Spleen (tissue), 13 donors: ENCODE measurements at places on chromosomes 3 and 15. TPM values are rescaled to one million over a fixed set of nuclear protein-coding genes. Genes with fewer than 3 reads are reported as not detected.
A peak's percentile ranks its signal among the peaks of the same experiment; 100 is the strongest.

Gene ATP8B4
- 34.9 TPM for total RNA-seq

DNA sequence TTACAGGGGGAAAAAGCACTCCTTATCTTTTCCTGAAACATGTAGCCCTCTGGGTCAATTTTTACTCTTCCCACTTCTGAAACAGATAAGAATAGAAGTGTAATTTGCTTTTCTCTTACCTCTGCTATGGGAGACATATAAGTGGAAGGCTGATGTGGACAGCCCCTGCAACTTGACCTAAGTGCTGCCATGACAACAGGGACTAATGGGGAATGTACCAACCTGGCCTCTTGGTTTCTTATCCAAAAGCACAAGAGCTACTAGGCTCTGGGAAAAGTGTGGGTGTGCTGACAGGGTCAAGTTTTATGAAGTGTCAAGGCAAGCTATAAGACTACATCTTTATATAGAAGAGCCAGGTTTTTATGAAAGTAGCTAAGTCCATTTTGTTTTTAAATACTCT lies 1246.5 kb downstream of the OTOL1 start:
- no peaks in the 10 kb centered on the region for H3K36me3 ChIP-seq
- no peaks in the 10 kb centered on the region for H3K4me1 ChIP-seq
- no peaks in the 10 kb centered on the region for H3K27me3 ChIP-seq
- H3K27ac ChIP-seq: no peak overlapping the region

DNA sequence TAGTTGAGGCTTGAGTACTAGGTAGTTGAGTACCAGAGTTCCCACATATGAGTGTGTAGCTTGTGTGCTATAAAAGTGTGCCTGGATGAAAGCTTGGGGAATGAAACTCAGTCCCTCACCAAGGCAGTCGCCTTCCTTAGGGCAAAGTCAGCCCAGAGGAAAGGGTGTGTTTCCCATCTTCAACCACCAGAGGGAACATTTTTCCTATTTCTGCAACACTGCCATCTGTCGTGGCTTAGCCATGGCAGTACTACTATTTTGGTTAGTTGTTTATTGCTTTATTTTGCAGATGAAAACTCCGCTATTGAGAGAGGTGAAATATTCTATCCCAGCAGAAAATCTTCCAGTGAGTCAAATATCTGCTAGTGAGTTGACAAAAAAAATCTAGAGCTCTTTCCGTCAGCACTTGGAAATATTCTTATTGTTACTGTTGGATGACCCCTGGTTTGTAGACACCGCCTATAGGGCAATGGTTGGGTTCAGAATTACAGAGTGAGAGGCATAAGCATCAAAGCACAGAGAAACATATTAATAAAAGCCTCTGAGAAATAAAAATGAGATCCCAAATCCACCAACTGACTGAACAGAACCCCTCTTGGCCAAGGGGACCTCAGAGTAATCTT lies 239.9 kb downstream of the CPNE4 start:
- no peak for DNase-seq
- no peaks in the 10 kb centered on the region for H3K36me3 ChIP-seq

DNA sequence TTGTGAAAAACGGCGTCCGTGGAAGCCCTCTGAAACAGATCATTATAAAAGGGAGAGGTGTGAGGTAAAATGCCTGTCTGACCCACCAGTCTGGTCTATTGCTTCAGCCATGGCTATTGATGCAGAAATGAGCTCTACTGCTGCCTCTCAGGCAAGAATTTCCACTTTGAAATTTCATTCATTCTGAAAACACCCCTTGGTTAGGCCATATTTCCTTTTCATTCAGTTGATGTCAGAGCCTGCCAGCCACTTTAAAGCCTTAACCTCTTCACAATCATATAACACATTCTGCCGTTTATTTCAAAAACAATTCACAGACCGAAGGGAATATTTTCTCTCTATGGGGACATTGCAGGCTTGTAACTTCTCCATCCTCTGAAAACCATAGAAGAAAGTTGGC lies 71.9 kb downstream of the FOXB1 start:
- no peaks in the 10 kb centered on the region for H3K36me3 ChIP-seq
- H3K27ac ChIP-seq: no peak overlapping the region
- H3K4me3 ChIP-seq: no peak overlapping the region
- DNase-seq: no peak

- H3K27ac ChIP-seq: no peak overlapping the region
- H3K36me3 ChIP-seq: no peaks in the 10 kb centered on the region
- DNase-seq: peak; percentile 88
- no peaks in the 10 kb centered on the region for H3K27me3 ChIP-seq
Measured at GRCh38 chr3:194344012-194344411, 7.1 kb downstream of the CPN2 start.

- H3K4me3 ChIP-seq: no peak overlapping the region
- no peaks in the 10 kb centered on the region for H3K36me3 ChIP-seq
- no peak for DNase-seq
- no peaks in the 10 kb centered on the region for H3K27me3 ChIP-seq
Measured at GRCh38 chr3:22039161-22039560, 288.2 kb upstream of the ZNF385D start.

Gene TCTA
- 26.1 TPM for total RNA-seq
